ENCODE measurements at places on chromosomes 12 and 14.

DNA sequence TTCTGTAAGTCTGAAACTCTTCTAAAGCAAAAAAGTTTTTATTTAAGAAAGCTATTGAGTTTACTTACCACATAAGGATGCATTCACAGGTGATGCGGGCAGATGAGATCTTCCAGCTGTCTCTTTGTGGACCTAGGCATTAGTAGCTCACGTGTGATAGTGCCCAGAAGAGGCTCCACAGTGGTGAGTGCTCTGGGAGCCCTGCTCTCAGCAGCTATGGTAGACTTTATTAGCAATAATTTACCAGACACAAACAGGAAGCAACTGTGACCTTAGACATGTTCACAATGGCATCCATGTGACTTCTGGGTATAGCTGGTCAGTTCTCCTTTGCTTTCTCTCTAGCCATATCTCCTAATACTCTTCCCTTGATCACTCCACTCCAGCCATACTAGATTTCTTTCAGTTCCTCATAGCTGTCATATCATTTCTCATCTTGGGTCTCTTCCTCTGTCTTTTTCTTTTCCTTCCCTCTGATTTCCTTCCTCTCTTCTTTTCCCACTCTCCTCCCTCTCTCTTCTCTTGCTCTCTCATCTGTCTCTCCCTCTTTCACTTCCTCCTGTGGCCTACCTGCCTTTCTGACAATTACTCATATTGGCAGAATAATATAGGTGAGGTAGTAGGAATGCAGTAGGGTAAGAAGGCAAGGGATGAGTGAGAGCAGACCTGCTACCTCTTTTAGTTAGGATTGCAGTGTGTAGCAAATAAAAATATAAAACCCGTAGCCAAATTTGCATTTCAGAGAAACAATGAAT is 75.2 kb upstream of the SCAF11 start:
- no peak for DNase-seq

DNA sequence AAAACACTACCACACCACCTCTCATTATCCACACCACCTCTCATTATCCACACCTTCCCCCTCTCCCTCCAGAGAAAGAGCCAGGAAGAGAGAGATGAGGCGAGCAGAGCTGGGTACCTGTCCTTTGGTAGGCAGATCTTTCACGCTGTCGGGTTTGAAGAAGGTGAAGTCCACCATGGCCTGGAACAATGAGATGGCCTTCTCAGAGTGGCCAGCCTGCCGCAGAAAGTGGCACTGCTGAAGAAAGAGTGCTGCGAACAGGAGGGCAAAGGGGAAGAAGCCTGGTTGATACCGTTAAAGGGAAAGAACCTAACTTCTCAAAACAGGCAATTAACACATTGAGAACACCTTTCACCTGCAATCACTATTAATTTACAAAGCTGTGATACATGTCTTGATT is 30.6 kb downstream of the NRDE2 start:
- DNase-seq = no peak

DNA sequence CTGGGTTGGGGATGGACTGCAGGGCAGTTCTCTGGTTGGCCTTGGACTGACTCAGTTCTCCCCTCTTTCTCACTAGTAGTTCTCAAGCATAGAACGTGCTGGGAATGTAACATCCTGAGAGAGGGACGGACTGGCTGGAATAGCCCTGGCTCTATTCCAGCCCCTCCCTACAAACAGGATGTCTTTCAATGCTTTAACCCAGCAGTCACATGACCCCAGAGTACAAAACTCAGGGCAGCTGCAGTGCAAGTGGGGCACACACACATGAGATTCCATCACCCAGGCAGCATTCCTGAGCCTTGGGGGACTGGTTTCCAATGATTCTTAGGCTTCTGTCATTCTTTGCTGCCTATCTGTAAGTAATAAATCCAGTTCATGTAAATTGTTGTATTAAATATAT is 1.6 kb upstream of the ACOT6 start:
- DNase-seq = no peak

DNA sequence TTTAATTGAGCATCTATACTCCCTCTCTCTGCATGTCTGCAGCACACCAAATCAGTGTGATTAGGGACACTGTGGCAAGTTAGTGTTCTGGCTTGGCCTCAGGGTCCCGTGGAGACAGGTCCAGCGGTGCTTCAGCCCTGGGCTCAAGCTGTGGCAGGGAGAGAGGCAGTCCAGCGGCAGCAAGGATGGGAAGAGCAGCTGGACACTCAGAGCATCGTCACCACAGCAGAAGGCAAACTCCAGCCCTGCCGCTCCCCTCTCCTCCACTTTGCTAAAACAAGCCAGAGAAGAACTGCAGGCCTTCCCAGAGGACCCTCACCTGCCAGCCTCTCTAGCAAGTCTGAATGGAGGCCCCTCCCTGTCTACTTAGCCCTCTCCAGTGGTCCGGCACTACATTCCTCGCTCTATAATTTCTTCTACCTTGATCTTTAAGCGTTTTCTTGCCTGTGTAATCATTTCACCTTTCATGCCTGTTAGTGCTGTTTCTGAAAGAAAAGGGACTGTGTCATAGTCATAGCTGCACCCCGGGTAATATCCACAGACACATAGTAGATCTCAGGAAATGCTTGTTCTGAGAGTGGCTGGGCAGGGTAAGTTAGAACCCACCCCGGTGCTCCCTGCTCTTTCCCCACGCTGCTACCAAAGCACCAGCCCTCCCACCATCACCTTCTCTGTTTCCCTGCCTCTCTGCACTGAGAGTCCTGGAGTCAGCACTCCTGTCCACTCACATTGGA is 22.1 kb downstream of the ZFP36L1 start:
- DNase-seq = no peak

GRCh38 chr12:32273063-32273522 is 126.3 kb upstream of the FGD4 start:
- no peak for DNase-seq

GRCh38 chr14:33943096-33943883 is 7.6 kb downstream of the EGLN3 start:
- DNase-seq = no peak

DNA sequence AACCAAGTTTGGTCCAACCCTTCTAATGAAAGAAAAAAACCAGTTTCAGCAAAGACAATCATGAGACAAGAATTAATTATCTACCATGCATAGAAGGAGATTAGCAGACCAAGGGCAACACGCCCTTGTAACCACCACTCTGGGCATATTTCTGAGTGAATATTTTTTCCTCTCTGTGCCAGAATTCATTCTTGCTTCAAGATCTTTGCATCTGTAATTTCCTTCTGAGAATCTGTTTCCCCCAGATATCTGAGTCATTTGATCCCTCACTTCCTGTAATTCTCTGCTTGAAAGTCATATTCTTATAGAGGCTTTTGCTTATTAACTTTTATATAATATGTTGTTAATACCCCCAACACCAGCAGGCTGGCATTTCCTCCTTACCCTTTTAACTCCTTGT is 243.7 kb downstream of the SLC16A7 start:
- no peak for DNase-seq

DNA sequence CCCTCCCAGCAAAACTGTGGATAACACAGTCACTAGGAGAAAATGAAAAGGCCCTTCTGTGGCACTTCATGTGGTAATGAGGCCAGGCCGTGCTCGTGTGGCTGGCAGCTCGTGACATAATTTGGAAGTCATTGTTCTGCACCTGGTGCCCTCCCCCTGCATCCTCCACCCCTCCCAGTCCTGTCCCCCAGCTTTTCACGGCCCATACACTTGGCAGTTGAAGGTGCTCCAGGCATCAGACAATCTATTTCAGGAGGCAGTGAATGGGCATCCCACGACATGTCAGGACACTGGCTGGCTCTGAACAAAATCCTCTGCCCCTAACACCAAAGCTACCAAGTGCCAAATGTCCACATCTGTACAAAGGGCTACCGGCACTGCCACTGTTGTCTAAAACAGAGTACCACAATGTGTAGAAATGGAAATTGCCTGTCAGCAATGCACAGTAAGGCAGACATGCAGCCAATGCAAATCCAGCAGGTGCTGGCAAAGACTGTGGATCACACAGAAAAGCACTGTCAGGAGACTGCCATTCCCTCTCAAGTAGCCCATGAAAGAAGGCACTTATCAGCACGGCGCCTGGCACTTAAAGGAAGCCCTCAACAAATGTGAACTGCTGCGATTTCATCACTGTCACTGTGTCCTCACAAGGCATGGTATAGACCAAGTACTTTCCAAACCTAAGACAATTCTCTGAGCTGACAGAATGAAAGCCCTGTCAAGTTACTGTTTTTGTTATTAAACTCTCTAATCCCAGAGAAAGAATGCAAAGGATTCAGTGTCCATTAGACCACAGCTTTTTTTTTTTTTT is 39.1 kb downstream of the CORO1C start:
- DNase-seq = no peak

- no peak for DNase-seq
Observed at GRCh38 chr12:7716381-7716780, 5.1 kb downstream of the DPPA3 start.

GRCh38 chr14:74964787-74965485 is 9.5 kb upstream of the PGF start:
- DNase-seq = no peak

- no peak for DNase-seq
Observed at GRCh38 chr12:88428350-88428749, 151.9 kb downstream of the KITLG start.

GRCh38 chr14:96905825-96906224 is 108.6 kb downstream of the VRK1 start:
- no peak for DNase-seq

DNA sequence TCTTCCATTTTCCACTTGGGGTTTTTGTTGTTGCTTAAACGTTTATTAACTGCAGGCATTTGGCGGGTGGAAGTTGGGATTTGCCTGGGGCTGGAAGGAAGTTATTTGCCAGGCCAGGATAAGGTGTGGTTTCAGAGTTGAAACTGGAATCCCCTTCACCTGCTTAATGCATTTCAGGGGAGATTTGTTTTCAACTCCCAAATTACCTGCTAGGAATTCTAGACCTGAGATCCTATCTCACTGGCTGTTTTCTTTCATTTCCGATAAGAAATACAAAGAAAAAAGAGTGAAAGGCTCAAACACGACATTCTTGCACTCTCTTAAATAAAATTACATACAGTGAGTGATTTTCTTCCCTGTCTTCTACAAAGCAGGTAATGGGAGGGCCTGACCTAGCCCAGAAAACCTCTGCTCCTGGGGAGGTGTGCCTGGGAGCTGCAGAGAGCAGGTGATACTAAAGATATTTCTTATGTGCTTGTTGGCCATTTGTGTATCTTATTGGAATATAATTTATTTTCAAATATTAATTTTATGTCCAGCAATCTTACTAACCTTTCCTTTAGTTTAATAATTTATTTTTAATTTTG is 278.2 kb downstream of the ZFP36L1 start:
- DNase-seq = no peak

GRCh38 chr14:49051328-49052060 is 534.7 kb downstream of the RPS29 start:
- no peak for DNase-seq

GRCh38 chr12:93109551-93110203 is 180.6 kb upstream of the EEA1 start:
- peak; percentile 5 for DNase-seq

GRCh38 chr14:76844223-76844622 is 18.0 kb downstream of the LRRC74A start:
- peak; percentile 35 for DNase-seq

DNA sequence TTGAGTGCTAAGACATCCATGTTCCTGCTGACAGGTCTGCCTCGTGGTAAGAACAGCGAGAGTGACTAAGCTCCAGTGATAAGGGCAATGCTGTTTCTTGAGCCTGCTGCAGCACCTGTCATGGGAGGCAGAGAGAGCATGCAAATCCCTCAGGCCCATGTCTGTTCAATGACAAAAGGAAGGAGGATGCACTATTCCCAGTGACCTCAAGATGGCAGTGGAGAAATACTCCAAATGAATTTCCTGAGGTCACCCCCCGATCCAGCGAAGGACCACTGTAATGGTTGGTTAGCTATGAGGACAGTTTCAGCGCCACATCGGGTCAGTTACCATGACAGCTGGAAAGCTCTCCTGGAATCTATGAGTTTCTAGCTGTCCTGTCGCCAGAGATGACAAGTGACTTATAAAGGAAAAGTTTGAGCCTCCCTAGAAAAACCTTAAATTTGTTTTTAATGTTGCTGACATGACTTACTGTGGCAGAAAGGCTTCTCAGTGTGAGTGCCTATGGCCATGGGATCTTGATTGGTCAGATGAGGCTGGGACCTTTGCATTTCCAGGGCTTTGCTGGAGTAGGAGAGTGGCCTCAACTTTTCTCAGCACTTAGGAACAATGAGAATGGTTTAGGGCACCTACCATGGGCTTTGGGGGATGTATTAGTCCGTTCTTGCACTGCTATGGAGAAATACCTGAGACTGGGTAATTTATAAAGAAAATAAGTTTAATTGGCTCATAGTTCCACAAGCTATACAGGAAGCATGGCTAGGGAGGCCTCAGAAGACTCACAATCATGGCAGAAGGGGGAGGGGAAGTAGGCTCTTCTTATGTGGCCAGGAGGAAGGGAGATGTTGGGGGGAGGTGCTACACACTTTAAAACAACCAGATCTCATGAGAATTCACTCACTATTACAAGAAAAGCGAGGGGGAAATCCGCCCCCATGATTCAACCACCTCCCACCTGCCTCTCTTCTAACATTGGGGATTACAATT is 88.0 kb upstream of the TMEM260 start:
- DNase-seq = peak; percentile 2

- DNase-seq = no peak
Observed at GRCh38 chr14:57749267-57749666, 116.6 kb downstream of the SLC35F4 start.

- no peak for DNase-seq
Observed at GRCh38 chr12:79689477-79690141, 1.2 kb downstream of the PAWR start.

DNA sequence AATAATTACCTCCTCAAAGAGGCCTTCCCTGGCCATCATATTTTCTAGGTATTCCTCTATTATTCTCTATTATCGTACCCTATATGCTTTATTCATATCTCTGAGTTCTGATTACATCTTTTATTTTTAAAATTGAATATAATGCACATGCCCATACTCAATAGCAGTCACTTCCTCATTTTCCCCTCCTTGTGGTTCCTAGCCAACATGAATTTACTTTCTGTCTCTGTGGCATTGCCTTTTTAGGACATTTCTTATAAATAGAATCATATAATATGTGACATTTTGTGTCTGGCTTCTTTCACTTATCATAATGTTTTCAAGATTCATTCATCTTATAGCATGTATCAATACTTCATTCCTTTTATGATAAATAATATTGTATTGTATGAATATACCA is 74.4 kb upstream of the TRHDE start:
- DNase-seq = no peak

DNA sequence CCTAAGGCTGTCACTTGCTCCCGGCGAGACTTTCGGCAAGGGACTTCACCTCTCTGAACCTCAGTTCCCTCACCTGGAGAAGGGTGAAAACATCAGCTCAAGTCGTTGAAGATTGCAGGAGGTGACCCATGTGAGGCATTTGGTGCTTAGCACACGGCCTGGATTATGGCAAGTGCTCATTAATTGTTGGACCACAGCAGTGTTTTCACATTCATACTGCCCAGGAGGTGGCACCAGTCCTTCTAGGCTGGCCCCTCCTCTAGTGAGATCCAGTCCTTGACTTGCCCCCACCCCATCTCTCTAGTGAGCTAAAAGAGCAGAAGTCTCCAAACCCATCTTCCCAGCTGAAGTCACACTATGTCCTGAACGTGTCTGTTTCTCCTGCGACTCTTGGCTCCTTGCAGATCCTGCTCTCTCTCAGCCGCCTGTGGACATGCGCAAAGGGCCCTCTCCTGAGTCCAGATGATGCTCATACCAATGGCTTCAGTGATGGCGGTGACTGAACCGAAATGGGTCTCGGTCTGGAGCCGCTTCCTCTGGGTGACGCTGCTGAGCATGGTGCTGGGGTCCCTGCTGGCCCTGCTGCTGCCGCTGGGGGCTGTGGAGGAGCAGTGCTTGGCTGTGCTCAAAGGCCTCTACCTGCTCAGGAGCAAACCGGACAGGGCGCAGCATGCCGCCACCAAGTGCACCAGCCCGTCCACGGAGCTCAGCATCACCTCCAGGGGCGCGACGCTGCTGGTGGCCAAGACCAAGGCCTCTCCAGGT is 1.6 kb downstream of the FICD start:
- DNase-seq = no peak

Measured in stimulated activated CD4-positive, alpha-beta T cell treated with anti-CD3 and anti-CD28 coated beads, Interleukin-1b, Interleukin-23, amount 100 ng/mL, for 4 hours (primary cell).